ENCODE measurements at places on chromosomes 16 and 17.

DNA sequence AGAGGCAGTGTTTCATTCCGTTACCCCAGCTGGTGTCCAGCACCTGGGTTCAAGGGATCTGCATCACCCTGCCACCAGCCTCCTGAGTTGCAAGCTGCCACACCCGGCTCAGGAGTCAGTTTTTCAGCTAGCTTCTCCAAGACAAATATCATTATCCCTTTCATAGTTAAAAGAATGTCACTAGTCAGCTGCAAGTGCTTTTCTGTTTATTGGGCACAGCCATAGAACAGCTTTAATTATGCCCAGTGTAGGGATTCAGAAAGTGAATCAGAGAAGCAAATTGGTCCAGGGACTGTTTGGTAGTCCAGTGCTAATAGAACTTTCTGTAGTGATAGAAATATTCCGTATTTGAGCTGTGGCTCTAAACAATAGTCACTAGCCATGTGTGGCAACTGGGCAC, 2.9 kb upstream of the AOC3 start:
- no peak for DNase-seq

DNA sequence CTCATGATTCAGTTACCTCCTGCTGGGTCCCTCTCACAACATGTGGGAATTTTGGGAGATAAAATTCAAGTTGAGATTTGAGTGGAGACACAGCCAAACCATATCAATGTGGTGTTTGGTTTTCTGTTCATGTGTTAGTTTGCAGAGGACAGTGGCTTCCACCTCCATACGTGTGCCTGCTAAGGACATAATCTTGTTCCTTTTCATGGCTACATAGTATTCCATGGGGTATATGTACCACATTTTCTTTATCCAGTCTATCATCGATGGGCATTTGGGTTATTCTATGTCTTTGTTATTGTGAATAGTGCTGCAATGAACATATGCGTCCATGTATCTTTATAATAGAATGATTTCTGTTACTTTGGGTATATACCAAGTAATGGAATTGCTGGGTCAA, 4.5 kb upstream of the WWOX start:
- no peak for DNase-seq

- no peak for DNase-seq
Observed at GRCh38 chr16:81283044-81283443, 31.7 kb upstream of the GAN start.

- no peak for DNase-seq
Observed at GRCh38 chr17:66422186-66422585, 119.8 kb downstream of the PRKCA start.

DNA sequence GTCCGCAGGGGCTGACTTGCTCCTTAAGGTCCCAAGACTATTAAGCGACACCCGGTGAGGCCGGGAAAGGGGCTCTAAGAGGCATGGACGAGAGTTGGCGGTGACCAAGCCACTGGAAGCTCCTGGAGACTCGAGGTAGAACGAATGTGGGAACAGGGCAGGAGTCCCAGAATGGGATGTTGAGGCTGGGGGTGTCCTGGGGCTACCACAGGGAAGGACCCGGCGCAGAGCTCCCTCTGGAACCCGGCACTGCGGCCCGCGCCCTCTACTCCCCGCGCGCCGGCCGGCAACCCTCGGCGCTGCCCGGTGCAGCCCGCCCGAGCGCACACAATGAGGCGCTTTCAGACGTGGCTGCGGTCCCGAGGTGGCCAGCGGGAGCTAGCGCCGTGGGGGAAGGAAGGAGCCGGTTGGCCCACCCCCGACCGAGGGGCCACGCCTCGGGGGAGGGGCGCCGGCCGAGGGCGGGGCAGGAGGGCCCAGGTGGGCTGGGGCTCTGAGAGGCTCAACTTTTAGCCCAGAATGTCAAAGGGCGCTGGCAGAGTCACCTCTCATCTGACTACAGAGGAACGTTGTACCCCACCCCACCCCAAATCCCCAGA, at the start of gene CHST6:
Gene CHST6 (minus strand): TSS at position 366 of the 599 bp plus-strand sequence. CDS start 15,613 bp downstream, outside the sequence.
- DNase-seq: no peak

DNA sequence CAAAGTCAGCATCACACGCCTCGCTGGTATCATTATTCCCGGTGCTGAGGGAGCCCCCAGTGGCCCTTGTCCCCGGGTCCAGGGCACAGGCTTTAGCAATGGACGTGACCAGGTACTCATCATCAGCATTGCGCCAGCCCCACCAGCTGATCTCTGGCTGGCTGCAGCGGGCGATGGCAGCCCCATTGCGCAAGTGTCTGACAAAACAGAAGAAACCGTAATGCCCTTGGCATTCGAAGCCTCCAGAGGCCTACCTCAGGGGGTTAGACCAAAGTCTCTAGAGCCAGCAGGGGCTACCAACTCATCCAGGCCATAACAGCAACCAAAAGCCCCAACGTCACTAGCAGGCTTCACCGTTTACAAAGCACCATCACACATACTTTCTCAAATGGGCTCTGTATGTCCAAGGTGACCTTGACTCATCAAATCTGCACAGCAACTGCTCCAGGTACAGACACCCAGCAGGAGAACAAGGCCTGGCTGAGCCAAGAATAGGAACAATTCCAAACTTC, 7.3 kb downstream of the MTMR4 start:
- no peak for DNase-seq

GRCh38 chr16:19179546-19180490, 11.8 kb downstream of the SYT17 start:
- no peak for DNase-seq

GRCh38 chr16:89822188-89823086, 5.8 kb upstream of the SPIRE2 start:
- DNase-seq: no peak

- no peak for DNase-seq
Observed at GRCh38 chr16:55728797-55729196, 73.0 kb downstream of the SLC6A2 start.

DNA sequence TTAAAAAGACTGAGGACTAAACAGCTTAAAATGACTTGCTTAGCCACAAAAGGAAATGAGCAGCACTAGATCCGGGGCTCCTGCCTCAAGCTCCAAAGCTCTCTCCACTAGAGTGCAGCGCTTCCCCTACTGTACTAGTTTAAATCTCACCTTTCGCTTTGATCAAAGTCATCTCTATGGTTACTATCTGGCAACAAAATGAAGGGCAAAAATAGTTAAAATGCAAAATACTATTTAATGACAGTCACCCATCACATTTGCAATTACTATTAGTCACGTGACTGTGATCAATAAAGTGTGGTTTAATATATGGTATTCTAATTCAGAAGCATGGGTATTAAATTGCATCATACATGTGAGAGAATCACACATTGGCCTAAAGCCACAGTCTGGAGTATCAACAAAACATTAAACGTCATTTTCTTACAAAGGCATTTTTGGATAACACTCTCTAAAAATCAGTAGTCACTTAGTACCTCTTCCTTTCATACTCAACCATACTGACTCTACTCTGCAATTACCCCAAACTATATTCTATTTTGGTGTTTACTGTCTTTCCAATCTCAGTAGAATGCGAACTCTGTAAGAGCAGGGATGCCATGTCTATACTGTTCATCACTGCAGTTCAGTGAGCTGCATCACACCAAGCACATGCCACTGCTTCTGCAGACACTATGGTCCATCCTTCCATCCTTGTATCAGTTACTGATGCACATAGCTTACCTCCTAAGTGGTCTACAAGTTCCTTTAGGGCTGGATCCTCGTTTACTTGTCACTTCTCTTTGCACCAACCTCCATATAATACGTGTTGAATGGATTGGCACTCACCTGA, 6.2 kb downstream of the PSMD12 start:
- no peak for DNase-seq

DNA sequence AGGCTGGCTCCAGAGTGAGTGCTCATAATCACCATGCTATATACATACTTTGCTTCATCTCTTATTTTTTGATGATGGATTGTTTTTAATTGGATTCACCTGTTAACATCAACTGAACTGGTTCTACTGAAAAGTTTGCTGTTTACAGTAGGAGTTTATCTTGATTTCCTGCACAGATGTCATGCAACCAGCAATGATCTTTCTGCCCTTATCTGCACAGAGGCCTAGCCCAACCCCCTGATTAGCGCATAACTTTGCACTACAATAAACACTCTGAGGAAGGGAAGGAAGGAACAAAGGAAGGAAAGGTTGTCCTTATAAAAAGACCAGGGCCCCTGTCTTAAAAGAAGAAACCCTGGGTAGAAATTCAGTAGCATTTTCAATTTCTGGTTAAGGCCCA, 152.9 kb downstream of the RGS9 start:
- DNase-seq: no peak

DNA sequence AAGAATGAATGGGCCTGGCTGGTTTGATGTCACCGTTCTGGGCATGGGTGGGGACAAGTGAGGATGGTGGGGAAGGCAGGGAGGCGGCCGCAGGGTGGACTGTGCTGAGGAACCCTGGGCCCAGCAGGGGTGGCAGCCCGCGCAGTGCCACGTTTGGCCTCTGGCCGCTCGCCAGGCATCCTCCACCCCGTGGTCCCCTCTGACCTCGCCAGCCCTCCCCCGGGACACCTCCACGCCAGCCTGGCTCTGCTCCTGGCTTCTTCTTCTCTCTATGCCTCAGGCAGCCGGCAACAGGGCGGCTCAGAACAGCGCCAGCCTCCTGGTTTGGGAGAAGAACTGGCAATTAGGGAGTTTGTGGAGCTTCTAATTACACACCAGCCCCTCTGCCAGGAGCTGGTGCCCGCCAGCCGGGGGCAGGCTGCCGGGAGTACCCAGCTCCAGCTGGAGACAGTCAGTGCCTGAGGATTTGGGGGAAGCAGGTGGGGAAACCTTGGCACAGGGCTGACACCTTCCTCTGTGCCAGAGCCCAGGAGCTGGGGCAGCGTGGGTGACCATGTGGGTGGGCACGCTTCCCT, 6.5 kb upstream of the SERPINF1 start:
- no peak for DNase-seq

DNA sequence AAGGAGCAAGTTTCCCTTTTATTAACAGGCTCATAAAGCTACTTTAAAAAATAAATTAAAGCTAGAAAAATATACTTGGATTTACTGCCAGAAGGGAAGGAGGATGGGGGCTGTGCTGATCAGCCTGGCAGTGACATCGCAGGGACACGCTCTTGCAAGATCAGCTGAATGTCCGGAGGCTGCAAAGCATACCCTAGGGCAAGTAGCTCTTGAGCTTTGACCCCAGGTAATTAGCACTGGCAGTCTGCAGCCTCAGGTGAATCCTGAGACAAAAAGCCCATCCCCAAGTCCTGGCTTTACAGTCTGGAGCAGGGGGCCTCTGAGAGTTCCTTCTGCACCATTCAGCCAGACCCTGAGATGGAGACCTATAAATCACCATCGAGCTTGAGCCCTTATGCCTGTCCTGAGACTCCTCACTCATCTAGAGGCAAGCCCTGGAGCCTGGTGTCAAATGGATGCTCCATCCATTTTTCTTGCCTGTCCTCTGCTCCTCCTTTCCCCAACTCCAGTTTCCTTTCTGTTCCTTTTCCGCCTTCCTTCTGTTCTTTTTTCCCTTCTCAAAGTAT, 131.7 kb downstream of the TMEM114 start:
- DNase-seq: no peak

- DNase-seq: no peak
Observed at GRCh38 chr16:79644971-79645667, 44.6 kb upstream of the MAF start.

DNA sequence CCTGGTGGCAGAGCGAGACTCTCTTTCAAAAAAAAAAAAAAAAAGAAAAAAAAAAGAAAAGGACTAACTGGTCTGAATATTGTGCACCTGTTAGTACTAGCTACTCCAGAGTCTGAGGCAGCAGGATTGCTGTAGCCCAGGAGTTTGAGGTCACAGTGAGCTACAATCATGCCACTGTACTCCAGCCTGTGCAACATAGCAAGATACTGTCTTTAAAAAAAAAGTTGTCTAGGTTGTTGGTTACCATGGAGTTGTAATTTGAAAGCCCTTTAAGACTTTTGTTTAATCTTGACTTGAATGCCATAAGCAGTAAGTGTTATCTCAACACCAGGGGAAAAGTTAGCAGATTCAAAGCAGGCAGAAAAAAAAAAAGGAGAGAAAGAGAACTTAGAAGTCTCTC, 10.9 kb upstream of the C16orf54 start:
- no peak for DNase-seq

- DNase-seq: peak; percentile 44
Observed at GRCh38 chr16:30715750-30716445, 16.9 kb downstream of the SRCAP start.

DNA sequence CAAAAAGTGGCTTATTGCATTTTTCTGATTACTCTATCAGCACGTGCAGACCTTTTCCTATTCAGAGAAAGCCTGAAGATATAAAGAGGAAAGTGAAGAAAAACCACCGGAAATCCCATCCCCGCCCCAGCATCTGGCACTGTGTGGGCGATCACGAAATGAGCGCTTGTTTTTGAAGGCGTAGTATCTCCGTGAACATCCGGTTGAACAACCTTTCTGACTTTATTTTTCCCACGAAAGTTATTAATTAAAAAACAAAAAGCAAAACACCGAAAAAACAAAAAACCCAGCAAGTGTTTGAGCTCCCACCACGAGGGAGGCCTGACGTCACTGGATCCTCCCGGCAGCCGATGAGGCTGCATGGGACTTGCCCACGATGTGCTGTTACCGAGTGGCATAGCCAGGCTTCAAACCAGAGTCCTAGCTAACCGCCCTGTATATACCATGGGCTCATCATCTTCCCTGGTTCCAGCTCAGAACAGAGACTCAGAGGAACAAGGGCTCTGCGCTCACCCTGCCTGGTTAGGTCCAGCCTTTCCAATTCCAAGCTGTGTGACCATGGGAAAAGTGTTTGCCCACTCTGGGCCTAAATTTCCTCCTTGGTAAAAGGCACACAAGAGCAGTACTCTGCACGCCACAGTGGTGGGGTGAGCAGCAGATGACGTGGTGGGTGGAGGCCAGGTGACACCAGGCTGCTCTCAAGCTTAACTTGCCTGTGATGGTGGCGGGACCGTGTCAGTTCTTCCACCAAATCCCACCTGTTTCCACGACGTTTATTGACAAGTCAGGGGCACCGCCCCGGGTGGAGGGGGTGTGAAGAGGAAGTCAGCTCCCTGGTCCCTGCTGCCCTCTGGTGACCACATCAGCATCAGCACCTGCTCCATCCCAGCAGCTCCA, 34.3 kb upstream of the IL21R start:
- DNase-seq: peak; percentile 87

- no peak for DNase-seq
Observed at GRCh38 chr17:36777118-36777517, 160.2 kb upstream of the LHX1 start.

- no peak for DNase-seq
Observed at GRCh38 chr17:47117386-47117785, 71.7 kb downstream of the CDC27 start.
